ENCODE measurements at places on chromosomes 1 and 21.

GRCh38 chr1:67814121-67814772, 19.0 kb downstream of the GNG12 start:
- no peak for DNase-seq

DNA sequence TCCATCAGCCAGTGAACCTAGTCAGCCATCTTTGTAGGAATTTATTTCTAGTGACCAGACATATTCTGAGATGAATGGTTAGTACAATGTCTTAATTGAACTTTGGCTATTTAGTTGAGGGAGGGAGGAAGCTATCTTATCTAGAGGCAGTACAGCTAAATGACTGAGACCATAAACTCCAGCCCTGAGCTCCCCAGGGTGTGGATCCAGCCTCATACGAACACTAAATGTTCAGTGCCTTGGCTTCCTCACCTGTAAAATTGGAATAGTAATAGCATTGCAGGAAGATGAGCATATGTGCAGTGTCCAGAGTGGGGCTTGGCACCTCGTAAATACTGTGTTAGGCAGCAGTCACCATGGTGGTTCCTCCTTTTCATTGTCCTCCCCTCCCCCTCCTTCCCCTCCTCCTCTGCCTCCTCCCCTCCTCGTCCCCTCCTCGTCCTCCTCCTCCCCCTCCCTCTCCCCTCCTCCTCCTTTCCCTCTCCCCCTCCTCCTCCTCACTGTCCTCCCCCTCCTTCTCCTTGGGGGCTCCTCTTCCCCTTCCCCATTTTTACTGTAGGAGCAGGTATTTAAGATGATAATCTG, 108.2 kb downstream of the GALNT2 start:
- DNase-seq, result no peak

GRCh38 chr1:53340660-53341520, 13.0 kb upstream of the LRP8 start:
- DNase-seq, result no peak

- DNase-seq, result no peak
Observed at GRCh38 chr1:99776120-99776519, 9.7 kb upstream of the FRRS1 start.

All from GM20000 (cell line).